Stimulated activated CD4-positive, alpha-beta T cell treated with anti-CD3 and anti-CD28 coated beads, Interleukin-12 subunit alpha, Interleukin-12 subunit beta, amount 100 ng/mL, for 24 hours (primary cell): ENCODE measurements at places on chromosomes 16 and 17.

DNA sequence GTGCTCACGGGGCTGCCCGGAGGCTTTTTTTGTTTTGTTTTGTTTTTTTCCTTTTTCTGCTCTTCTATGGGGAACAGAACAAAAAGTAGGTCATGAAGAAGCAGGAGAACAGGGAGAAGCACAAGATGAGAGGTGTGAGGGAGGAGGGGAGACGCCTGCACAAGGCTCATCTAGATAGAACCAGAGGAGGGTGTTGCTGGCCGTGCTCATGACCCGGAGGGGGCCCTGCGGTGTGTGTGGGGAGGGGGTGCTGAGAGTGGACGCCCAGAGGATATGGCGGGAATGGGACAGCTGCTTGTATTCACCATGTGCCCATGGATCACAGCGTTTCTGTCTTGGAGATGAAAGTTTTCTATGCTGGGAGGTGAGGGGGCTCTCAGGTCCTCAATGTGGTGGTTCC is 183.7 kb downstream of the FOXL1 start:
- no peak for DNase-seq

DNA sequence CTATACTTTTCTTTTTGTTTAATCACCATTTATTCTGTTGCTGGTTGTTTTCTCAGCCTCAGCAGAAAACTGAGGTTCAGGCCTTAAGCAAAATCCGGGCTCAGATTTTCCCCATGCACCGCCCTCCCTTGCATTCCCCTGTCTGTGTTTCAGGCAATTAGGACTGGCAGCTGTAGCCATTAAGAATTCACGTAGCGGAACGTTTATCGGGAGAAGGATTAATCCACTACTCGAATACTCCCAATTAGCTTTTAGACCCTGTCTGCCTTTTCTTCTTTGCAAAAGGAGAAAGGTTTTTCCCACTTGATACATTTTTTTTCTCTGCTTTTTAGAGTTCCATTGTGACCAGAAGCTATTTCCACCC is 173.1 kb downstream of the RPTOR start:
- no peak for DNase-seq

DNA sequence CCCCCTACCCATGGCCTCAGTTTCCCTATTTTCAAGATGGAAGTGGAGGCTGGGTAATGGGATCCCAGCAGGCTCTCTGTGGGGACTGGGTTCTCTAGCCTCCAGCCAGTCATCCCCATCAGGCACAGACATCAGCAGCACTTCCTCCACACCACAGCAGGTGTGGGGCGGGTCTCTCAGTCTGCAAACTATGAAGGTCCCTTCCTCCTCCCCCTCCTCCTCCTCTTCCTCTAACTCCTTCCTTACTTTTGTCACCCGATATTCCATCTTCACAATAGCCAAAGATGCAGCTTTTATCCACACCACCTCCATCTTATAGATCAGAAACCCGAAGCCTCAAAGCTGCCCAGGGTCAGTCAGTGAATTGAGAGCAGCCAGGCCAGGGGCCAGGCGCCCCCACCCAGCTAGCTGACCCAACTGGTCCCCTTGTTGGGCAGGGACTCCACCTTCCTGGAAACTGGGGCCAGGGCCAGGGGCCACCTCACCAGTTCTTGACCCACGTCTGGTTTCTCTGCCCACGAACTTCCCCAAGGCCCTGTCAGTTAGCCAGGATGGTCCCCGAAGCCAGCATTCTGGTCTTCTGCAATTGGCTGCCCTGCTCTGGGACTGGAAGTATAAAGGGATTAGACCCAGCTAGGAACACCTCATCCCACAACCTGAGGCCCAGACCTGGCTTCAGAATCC is 2.5 kb downstream of the FAM83G start:
- DNase-seq, result no peak

DNA sequence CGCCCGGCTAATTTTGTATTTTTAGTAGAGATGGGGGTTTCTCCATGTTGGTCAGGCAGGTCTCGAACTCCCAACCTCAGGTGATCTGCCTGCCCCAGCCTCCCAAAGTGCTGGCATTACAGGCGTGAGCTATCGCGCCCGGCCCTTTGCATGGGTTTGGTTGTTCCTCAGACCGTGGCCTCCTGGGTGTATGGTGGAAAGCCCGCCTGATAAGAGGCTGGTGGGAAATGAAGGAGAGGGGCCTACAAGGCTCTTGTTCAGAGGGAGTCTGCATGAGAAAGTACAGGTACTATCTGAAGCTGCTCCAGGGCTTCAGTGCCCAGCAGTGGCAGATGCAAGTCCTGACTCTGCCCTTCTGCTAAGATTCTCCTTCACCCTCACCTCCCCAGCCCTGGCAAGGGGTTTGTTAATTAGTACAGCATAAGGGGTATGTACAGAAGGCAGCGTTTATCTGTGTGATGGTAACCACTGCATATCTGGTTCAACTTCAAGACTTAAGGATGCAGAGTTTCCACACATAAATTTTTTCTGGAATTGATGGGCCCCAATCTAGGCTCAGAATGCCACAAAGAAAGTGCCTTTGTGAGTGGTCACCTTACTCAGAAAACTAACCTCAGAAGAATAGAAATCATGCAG is 24.2 kb downstream of the GRB7 start:
- DNase-seq, result no peak
